ENCODE measurements at places on chromosomes 5 and 9.

DNA sequence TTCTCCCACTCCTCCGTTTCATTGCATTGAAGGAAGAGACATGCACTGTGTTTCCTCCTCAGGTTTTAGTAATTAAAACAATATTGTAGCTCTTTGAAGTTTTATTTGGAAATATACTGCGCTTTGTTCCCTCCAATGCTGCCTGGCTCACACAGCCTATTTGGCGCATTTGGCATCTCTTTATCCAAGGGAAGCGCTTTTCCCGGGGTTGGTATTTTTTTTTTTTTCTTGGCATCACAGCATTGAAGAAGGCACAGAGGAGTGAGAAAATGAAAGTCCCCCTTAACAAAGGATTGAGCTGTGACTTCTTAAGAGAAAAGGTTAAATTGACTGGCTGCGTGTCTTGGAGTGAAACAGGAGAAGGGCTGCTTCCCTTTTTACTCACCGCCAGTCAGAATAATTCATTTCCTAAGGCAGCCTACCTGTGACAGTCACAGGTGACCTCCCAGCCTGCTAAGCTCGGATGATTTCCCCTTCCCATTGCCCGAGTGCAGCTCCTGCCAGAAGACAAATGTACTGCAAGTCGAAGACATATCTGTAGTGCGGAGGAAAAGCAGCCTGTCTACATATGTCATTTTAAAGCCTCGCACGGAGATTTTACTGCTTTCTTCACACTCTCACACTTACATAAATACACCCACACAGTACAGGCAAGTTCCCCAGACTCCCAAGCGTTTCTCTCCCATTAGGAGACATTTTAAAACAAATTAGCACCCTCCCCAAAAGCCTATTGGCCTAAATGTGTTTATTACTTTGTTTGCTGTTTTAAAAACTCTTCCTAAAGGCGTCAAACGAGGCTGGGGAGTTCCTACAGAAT, 665.5 kb upstream of the ZNF608 start:
- peak; percentile 66 for DNase-seq

GRCh38 chr9:114953959-114954358, 23.6 kb upstream of the TNFSF8 start:
- DNase-seq: peak; percentile 23

- DNase-seq: no peak
These were observed 136.8 kb downstream of the TLE1 start for GRCh38 chr9:81552581-81552991.

GRCh38 chr5:72084876-72085275, 22.4 kb upstream of the MAP1B start:
- DNase-seq: no peak

- DNase-seq: no peak
These were observed 212.4 kb downstream of the DTWD2 start for GRCh38 chr5:118775790-118776499.

GRCh38 chr9:83313781-83314180, 224.4 kb downstream of the FRMD3 start:
- DNase-seq: peak; percentile 35

DNA sequence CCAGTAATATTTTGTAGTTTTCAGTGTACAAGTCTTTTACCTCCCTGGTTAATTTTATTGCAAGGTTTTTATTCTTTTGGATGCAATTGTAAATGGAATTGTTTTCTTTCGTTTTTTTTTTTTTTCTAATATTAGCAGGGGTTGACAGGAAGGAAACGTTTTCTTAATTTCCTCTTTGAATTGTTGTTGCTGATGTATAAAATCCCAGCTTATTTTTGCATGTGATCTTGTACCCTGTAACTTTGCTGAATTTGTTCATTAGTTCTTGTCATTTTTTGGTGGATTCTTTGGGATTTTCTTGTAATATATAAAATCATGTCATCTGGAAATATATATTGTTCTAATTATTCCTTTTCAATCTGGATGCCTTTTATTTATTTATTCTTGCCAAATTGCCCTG, 65.0 kb upstream of the ANKH start:
- no peak for DNase-seq

DNA sequence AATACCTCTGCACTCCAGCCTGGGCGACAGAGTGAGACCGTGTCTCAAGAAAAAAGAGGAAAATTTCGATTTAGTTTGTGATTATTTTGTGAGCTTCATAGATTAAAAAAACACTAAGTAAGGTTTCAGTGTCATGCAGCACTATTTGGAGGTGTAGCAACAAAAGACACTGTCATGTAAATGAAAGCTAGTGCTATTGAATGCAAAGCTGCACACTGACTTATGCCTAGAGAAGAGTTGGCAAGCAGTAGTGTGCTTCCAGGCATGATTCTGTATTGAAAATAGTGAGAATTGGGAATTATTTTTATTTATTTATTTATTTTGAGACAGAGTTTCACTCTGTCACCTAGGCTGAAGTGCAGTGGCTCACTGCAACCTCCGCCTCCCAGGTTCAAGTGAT, 34.5 kb downstream of the DDX46 start:
- DNase-seq: no peak

GRCh38 chr5:118580949-118581348, 407.4 kb downstream of the DTWD2 start:
- DNase-seq: no peak

- no peak for DNase-seq
These were observed 15.7 kb downstream of the LPCAT1 start for GRCh38 chr5:1507961-1508658.

GRCh38 chr5:143543358-143544255, 140.1 kb upstream of the NR3C1 start:
- no peak for DNase-seq

GRCh38 chr9:36136894-36137391, 410 bp downstream of the GLIPR2 start:
- DNase-seq: no peak

DNA sequence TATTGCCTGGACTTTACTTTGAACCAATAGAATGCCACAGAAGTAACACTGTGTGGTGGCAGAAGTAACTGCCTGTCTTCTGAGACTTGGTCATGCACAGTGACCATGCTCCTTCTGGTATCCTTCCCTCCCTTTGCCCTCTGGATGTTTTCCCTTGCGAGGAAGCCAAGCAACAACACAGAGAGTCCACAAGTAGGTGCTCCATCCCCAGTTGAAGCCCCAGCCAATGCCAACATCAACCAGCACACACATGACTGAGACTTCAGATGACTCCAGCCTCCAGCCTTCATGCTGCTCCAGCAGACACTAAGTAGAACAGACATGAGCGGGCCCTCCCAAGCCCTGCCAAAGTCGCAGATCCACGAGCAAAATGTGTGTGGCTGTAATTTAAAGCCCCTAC, 129.6 kb downstream of the EPB41L4A start:
- no peak for DNase-seq

GRCh38 chr5:54754420-54754819, 231.0 kb downstream of the ESM1 start:
- DNase-seq: no peak

- no peak for DNase-seq
These were observed 49.7 kb downstream of the MYO10 start for GRCh38 chr5:16886366-16886736.

DNA sequence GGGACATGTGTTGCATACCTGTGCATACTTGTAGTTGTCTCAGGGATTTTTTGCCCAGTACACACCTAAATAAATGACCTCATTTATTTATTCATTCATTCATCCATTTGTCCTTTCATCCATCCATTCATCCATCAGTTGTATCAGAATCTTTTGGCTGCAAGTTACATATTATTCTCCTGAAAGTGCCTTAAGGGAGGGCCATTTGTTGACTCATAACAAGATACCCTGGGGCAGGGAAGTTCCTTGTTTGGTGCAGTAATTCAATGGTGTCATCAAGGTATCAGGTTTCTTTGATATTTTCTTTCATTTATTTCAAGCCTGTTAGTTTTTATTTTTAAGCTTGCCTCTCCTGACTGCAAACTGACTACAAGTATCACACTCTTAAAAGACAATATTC, 597.9 kb upstream of the TLE4 start:
- no peak for DNase-seq

DNA sequence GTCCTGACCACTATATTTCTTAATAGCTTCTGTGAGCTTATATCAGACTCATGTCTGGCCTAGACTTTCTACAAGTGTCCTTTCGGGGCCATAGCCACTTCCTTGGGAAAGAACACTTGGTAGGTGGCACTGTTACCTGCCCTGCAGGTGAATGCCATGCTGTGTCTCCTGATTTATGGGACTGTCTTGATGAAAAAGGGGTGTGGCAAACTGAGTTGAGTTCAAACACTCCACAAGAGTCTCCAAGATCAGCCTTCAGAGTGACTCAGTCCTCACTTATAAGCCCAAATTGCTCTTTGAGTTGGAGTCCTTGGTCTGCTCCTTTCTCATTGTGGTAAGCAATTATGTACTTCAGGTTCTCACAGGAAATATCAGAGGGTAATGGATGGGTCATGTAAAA, 9.9 kb upstream of the ANKHD1 start:
- no peak for DNase-seq

DNA sequence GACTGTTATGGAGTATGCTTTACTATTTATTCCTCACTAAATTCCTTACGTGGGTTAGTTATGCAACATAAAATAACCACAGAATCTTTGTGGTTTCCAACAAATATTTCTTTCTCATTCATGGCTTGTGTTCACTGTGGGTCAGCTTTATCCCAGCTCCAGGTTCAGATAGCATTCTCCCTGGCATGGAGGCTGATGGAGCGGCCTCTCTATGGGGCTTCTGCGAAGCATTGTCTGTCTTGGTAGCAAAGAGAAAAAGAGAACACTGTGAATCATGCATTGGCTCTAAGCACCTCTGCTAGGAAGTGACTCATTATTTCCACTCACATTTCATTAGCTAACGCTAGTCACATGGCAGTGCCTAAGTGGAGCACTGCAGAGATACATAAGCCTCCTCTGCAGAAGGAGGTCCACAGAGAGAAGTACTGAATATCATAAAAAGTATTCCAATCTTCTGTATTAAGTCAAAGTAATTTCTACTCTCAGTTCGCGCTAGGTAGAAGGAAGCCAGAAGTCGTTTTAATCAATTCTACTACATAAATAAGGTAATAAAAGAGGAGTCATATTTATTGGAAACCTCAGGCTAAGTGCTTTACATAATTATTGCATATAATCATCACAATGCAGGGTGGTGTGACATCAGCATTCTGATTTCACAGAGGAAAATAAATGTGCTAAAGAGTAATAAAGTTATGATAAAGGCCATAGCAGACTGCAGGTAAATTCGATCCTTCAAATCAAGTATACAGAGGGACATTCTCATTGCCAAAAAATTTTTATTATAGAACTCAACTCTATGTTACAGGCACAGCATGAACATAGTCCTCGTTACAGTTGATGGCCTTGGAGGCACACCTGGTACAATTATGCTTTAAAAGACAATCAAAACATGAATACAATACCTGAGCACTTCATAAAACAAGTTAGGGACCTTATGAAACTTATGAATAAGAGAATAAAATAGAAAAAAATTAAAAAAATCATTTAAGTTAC, 531.1 kb downstream of the CETN3 start:
- no peak for DNase-seq

DNA sequence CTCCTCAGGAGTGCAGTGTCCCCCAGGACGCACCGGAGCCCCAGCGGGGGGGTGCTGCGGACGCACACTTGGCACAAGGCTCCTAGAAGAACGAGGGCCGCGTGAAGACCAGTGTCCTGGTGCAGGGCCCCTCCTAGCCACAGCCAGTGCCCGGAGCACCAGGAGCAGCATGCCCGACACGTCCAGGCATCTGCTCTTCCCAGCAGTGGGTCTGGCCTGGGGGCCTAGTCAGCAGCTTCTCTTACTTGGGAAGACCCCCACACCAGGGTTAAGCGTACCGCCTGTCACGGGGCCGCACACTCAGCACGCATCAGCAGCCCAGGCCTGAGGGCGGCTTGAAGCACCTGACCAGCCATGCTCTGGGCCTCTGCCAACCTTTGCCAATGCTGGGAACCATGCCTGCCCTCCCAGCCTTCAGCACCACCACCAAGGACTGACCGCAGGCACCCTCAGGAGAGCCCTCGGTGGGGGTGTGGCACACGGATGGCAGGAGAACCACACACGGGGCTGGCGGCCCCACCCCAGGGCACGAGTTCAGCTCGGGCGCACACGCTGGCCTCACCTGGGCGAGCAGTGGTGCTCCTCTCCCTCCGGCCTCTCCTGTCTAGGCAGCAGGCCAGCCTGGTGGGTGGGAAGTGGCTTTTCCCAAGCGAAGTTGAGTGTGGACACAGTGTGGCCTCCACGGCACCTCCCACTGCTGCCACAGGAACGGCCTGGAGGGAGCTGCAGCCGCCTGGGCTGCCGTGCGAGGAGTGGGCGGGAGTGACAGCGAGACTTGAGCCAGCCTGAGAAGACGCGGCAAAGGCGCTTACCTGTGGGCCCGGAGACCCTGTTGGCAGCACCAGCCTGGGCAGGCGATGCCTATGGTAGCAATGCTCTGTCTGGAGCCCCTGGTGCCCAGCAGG, 12.0 kb upstream of the AJM1 start:
- no peak for DNase-seq

- no peak for DNase-seq
These were observed 222.6 kb downstream of the PRDM9 start for GRCh38 chr5:23730023-23730422.

GRCh38 chr9:98873951-98874371, 66.5 kb downstream of the GALNT12 start:
- DNase-seq: no peak

GRCh38 chr9:6121707-6122106, 93.9 kb upstream of the IL33 start:
- no peak for DNase-seq

DNA sequence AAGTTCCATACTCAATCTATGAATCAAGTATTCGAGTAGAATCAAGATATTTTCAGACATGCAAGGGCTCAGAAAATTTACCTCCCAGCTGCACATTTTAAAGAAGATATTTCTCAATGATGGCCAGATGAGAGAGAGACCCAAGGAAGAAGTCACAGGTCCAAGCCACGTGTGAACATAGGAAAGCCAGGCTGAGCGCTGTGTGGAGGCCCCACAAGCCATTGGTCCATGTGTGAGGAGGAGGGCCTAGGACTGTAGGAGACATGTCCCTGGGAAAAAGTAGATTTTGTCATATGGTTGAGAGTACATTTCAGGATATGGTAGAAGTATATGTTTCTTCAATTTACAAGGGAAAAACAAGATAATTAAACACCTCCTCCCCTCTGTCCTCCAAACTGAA, 115.8 kb upstream of the RPS23 start:
- no peak for DNase-seq

DNA sequence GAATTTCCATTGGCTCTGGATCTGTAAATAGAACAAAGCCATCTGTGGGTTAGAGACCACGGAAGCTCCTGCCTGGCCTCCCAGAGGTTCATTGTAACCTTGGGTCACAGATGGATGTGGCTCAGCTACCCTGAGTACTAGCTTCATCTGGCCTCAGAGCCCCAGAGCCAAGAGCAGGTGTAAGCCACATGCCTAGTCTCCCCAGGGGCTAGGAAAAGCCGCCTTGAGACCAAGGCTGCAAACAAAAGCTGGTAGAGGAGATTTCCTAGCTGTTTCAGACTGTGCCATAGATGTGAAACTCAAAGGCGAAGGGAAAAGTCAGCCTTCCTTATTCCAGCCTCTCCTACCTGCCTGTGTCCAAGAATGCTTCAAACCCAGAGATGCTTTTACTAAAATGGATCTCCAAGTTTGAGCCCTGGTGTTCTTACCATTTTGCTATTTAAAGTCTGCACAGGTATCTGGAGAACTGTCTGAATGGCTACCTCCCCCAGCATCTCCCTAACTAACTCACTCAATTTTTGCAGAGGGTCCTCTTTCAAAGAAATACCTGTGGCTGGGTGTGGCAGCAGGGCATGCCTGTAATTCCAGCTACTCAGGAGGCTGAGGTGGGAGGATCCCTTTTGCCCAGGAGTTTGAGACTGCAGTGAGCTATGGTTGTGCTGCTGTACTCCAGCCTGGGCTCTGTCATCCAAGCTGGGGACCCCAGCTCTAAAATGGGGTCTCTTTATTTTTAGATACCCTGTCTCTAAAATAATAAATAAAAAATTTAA, 42.3 kb upstream of the MAP1B start:
- DNase-seq: no peak
